ENCODE measurements at places on chromosomes 4 and X.

DNA sequence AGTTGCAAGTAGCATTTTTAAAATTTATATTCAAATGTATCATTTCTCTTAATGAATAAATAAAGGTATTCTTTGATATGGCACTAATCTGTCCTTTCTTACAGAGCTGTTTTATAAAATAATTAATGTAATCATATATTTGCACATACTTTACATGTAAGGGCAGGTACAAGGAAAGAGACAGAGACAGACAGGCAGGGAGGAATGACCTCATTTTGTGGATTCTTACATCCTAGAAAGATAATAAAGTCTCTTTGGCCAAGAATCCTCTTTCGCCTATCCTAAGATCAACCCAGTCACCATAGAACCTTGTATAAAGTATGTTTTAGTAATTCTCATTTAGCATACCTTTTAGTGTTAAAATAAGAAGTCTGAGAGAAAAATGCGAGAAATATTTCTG is 98.5 kb upstream of the CTSO start:
- no peak for DNase-seq

DNA sequence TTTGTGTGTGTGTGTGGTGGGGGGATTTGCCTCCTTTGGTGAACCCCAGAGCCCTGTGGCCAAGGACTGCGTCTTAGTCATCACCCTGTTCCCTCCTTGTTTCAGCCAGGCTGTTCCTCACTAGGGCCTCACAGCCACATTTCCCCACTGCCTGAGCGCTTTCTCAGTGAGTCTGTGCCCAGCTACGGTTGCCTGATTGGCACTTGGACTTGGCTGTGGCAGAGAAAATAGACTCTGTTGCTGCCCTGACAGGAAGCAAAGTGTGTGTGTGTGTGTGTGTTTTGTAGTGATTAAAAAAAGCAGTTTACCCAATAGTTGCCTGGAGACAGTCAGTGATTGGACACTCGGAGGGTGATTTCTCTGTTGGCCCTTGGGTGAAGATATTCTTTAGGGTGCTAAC is 113.0 kb downstream of the UCHL1 start:
- DNase-seq: no peak

GRCh38 chr4:72365016-72365415 is 204.0 kb downstream of the ADAMTS3 start:
- no peak for DNase-seq

DNA sequence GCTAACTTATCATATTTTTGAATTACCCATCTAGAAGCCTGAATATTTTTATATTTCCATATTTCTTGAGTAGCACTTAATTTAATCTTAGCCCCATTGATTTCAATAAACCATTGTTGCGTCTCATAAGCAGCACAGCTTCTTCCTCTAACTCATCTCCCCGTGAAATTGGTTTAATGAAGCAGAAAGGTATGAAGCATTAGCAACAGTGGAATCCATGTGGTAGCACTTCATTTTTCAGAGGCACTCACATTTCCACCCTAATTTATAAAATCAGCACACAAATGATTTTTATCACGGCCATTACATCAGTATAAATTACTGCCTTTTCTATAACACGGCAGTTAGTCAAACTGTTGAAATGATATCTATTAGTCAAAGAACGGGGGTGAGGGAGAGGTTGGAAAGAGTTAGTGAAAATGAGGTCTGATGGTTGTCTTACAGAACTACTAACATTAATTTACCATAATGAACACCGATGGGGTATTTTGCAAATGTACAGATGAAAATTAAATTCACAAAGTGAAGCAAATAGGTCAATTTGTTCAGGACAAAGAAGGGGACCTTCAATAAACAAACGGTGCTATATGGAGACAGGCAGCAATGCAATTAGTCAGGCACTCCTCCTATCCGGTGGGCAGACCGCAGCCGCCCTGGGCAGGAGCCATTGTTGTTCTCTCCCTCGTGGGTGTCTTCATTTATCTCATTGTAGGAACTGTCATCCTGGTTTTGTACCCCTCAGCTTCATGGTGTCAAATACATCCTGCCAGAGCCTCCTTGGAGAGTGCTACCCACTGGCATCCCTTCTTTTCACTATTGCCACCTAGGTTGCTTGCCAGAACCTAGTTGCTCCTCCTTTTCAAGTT is 205.7 kb downstream of the SOX3 start:
- DNase-seq: no peak

DNA sequence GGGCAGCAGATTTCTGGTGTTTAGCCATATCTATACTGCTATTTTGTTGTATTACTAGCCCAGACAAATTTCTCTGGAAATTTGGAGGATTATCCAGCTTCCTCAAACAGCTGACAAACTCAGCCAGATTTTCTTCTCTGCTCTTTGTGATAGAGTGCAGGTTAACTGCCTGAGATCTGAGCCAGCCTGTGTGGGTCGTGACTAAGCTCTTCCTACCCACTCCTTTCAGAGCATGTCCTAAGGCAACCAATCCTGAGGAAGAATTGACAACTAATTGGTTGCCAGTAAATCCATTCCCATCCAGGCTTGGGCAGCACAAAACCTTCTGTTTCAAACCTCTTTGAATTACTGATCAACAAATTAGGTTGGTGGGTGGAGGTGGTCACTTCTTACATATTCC is 2.5 kb upstream of the GABRA2 start:
- DNase-seq: no peak

- no peak for DNase-seq
Observed at GRCh38 chr4:39353478-39354253, 12.5 kb downstream of the RFC1 start.
